ENCODE measurements at places on chromosomes 3 and 15.

DNA sequence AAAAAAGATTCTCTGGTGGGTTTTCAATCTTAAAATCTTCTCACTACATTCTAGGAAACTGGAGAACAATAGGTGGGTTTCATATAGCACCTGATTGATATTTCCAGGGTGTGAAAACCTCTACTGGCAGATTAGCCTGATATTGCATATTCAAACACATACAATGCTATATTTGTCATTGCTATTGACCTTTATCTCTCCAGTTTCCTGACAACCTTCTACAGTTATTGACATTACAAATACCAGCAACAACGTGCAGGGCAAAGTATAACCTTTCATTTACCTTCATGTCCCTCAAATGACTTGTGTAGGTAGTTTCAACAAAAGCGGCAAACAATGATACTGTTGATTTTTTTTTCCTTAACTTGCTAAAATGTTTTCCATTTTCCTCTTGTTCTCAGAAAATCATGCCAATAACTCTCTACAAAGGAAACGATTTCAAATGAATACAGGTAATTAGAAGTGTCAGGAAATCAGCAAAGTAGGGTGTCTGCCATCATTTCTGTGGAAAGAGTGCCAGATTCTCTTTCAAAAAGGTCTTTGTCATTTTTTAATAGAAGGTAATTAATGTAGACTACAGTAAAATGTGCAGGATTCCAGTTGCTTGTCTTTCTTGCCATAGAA lies 72.6 kb upstream of the CDIN1 start:
- no peak for DNase-seq

- no peak for DNase-seq
Observed at GRCh38 chr3:68176600-68176999, 522.2 kb upstream of the SUCLG2 start.

GRCh38 chr15:71612397-71612722 lies 198.0 kb upstream of the NR2E3 start:
- DNase-seq = no peak

- DNase-seq = no peak
Observed at GRCh38 chr15:79332824-79333510, 22.1 kb downstream of the TMED3 start.

DNA sequence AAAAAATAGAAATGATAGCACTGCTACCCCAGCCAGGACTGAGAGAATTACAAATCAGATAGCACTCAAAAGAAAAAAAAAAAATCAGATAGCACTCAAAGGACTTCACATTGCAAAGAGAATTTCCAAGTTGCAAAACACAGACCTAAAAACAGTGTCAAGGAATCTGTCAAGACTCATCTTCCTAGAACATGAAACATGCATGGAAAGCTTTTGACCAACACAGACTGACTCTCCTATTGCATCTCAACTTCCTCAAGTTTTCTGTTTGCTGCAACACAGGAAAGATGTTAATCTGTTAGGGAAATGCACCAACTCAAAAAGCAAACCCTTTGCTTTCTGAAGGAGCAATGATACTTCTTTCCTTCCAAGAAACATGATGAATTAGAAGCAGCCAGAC lies 42.3 kb downstream of the RAB27A start:
- peak; percentile 41 for DNase-seq

DNA sequence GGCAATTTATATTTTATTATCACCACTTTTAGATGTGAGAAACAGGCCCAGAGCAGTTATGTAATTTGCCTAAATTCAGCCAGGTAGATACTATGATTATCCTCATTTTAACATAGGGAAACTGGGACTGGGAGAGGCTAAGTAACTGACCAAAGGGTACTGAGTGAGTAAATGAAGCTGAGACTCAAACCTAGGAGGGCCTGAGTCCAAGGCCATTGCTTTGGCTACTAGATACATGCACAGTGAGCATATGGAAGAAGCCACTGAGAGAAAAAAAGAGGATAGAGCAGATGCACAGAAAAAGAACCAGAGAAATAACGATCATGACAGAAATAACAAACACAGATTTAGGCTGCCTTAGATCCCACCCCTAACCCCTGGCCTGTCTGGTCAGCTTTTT lies 33.6 kb downstream of the USF3 start:
- DNase-seq = no peak

- no peak for DNase-seq
Observed at GRCh38 chr3:140943781-140944552, 2.3 kb downstream of the SLC25A36 start.

- peak; percentile 98 for DNase-seq
Observed at GRCh38 chr15:101201411-101202174, 50.3 kb downstream of the CHSY1 start.

- DNase-seq = peak; percentile 23
Observed at GRCh38 chr3:145952536-145952935, 208.4 kb downstream of the PLOD2 start.
